ENCODE measurements at places on chromosomes 11 and 22. TPM values are rescaled to one million over a fixed set of nuclear protein-coding genes. Genes with fewer than 3 reads are reported as not detected.

- no peak for DNase-seq
- no peak overlapping the region for H3K4me3 ChIP-seq
- H3K36me3 ChIP-seq: no peaks in the 10 kb centered on the region
- no peaks in the 10 kb centered on the region for H3K27me3 ChIP-seq
Observed at GRCh38 chr11:10638316-10638925, 55.1 kb downstream of the IRAG1 start.

GRCh38 chr11:18526130-18526520, 617 bp downstream of the TSG101 start:
- H3K36me3 ChIP-seq: peaks cover 11% of the 10 kb centered on the region
- H3K27me3 ChIP-seq: no peaks in the 10 kb centered on the region
- H3K4me3 ChIP-seq: peak overlapping the region; percentile 99
- no peak for DNase-seq

DNA sequence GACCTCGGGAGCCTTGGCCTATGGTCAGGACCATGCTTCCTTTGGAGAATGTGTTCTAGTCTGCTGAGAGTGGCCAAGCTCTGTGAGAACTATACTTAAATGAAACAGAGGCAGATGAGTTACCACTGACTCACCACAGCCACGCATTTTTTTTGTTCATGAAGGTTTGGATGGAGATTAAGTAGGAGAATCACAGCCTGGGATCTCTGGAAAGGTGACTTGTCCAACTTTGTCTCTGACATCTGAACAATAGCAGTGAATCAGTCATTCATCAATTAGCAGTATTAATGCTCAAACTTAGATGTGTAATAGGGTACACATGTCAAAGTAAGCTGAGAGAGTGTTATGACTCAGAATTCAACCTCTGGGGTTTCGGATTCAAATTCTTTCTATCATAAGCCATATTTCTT, 100.7 kb upstream of the ANO3 start:
- H3K27ac ChIP-seq: no peak overlapping the region
- no peaks in the 10 kb centered on the region for H3K36me3 ChIP-seq
- no peaks in the 10 kb centered on the region for H3K4me1 ChIP-seq
- H3K4me3 ChIP-seq: no peak overlapping the region
- no peak for DNase-seq
- no peaks in the 10 kb centered on the region for H3K27me3 ChIP-seq

Gene BAIAP2L2
- total RNA-seq: 0.20 TPM

Gene CUL5
- 35.4 TPM for total RNA-seq

- DNase-seq: no peak
- no peak overlapping the region for H3K4me3 ChIP-seq
- H3K27ac ChIP-seq: no peak overlapping the region
- H3K4me1 ChIP-seq: peaks cover 10% of the 10 kb centered on the region
- no peaks in the 10 kb centered on the region for H3K36me3 ChIP-seq
Observed at GRCh38 chr22:29065468-29066190, 4.0 kb upstream of the C22orf31 start.

DNA sequence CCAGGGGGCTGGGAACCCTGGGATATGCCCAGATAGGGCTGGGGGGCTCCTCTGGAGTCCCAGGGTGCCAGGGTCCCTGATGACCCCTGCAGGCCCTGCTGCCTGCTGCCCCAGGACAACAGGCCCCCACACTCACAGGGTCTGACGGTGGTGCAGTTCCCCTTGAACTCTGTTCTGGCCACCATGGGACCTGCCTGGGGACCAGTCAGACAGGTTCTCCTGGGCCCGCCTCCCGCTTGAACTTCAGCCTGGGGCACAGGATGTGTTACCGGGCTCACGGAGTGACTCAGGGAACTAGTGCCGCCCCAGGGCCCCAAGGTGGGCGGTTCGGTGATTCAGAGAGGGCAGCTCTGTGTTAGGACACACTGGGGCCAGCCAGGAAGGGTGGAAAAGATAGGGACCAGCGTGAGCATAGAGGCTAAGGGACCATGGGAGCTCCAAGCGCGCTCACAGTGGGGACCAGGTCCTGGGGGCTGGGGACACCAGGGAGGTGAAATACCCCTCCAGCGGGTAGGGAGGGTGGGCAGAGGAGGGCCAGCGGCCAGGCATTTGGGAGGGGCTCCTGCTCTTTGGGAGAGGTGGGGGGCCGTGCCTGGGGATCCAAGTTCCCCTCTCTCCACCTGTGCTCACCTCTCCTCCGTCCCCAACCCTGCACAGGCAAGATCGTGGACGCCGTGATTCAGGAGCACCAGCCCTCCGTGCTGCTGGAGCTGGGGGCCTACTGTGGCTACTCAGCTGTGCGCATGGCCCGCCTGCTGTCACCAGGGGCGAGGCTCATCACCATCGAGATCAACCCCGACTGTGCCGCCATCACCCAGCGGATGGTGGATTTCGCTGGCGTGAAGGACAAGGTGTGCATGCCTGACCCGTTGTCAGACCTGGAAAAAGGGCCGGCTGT, 21.5 kb upstream of the TXNRD2 start:
- no peaks in the 10 kb centered on the region for H3K4me1 ChIP-seq
- no peak for DNase-seq
- H3K27me3 ChIP-seq: no peaks in the 10 kb centered on the region
- no peak overlapping the region for H3K4me3 ChIP-seq
- H3K36me3 ChIP-seq: no peaks in the 10 kb centered on the region

Gene RNH1
- total RNA-seq: 94.7 TPM

- H3K36me3 ChIP-seq: no peaks in the 10 kb centered on the region
- DNase-seq: no peak
- H3K4me3 ChIP-seq: no peak overlapping the region
- no peaks in the 10 kb centered on the region for H3K4me1 ChIP-seq
- no peaks in the 10 kb centered on the region for H3K27me3 ChIP-seq
Observed at GRCh38 chr11:36116161-36116560, 172.3 kb downstream of the LDLRAD3 start.

- H3K4me1 ChIP-seq: no peaks in the 10 kb centered on the region
- H3K36me3 ChIP-seq: peaks cover 4% of the 10 kb centered on the region
- no peak for DNase-seq
Observed at GRCh38 chr11:126890561-126890960, 110.0 kb downstream of the KIRREL3 start.

Gene DNAJB13
- 0.18 TPM for total RNA-seq

DNA sequence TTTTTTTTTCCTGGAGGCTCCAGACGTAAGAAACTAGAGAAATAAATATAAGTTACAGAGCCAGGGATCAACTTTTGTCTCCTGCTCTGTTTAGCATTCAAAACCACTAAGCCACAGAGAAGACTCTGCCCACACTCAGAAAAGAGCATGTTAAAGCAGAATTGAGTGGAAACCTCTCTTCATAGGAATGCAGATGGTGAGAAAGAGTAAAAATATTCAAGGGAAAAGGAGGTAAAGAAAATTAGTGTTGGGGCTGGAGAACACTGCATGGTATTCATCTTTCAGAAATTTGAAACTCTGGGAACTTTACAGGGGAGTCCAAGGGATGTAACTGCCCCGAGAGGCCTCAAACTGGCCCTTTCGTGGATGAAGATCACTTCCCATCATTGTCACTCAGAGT, 65.1 kb downstream of the CLMP start:
- no peak overlapping the region for H3K4me3 ChIP-seq
- no peak for DNase-seq
- no peak overlapping the region for H3K27ac ChIP-seq
- H3K36me3 ChIP-seq: no peaks in the 10 kb centered on the region
- peaks cover 5% of the 10 kb centered on the region for H3K4me1 ChIP-seq

DNA sequence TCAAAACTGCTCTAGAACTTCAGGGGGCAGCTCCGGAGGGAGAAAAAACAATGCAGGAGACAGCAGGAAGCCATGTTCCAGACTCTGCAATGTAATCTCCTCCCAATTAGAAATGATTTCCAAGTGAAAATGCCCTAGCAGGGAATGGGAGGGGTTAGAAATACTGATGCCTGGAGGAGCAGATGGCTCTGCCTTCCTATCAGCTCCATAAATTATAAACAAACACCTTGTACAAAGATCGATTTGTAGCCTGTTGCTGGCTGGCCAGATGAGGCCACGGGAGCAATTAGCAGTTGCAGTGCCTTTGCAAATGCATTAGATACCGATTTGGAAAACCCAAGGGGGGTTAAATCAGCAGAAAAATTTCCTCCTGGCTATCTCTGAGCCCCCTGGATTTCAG, 46.6 kb upstream of the CHRM4 start:
- no peaks in the 10 kb centered on the region for H3K27me3 ChIP-seq
- peaks cover 13% of the 10 kb centered on the region for H3K36me3 ChIP-seq
- no peak overlapping the region for H3K4me3 ChIP-seq
- no peak overlapping the region for H3K27ac ChIP-seq
- no peaks in the 10 kb centered on the region for H3K4me1 ChIP-seq

GRCh38 chr11:132125988-132126871, 755.8 kb downstream of the NTM start:
- no peak overlapping the region for H3K4me3 ChIP-seq
- peaks cover 4% of the 10 kb centered on the region for H3K27me3 ChIP-seq
- H3K4me1 ChIP-seq: no peaks in the 10 kb centered on the region
- DNase-seq: no peak
- H3K36me3 ChIP-seq: no peaks in the 10 kb centered on the region

DNA sequence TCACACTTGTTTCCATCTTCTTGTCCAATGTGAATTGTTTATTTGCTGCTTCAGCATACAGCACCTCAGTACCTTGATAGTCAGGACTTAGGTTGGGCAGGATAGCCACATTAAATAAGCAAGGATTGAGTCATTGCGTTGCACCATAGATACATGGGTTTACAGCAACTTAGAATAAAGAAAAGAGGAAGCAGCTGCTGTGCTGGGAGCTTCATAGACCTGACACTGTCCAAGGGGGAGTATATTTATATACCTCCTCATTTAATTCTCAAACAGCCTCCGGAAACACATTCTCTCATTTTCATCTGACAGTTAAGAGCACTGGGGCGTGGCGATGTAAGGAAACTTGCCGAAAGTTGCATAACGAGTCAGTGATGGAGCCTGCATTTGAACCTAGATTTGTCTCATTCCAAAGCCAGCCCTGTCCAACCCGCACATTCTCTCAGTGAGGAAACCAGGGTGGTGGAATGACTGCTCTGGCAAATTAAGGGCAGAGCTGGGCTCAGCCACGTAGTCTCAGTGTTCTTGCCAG, 42.2 kb downstream of the UBASH3B start:
- no peak for DNase-seq
- H3K4me3 ChIP-seq: peak overlapping the region; percentile 61
- H3K27ac ChIP-seq: peak overlapping the region; percentile 86
- H3K36me3 ChIP-seq: peaks cover 20% of the 10 kb centered on the region
- H3K27me3 ChIP-seq: no peaks in the 10 kb centered on the region

DNA sequence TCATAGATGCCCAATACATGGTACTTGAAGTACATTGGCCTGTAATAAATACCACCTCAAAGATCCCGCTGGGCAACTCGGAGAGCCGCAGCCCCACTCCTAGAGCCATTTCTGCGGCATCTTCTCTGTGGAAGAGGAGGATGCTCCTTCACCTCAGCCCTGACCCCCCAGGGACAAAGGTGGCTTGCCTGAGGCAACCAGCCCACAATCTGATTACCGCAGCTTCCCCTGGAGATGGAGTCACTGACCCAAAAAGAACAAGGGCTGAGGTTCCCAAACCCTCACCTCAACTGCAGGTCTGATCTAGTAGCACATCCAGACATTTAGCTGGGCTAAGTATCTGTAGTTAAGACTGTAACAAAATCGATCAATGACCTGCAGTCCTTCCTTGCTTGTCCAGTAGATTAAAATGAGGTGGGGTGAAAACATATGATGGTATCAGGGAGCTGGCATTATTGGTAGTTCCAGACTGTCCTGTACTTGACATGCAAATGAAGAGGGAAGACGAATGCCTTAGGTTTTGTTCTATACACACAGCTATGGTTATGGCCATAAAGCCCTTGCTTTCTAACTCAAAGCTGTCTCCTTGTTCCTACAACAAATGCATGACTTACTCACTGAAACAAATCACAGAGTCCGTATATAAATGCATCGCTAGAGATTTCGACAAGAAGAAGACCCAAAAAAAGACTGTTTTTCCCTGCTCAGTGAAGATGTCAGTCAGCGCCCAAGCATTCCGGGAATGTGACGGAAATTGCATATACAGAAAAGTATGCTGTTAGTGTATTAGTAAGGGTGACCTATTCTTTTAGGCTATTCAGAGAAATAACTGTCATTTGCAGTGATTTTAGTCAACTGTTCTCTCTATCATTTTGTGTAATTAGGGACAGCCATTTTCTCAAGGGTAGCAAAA, 33.7 kb downstream of the C11orf71 start:
- no peak for DNase-seq
- no peak overlapping the region for H3K27ac ChIP-seq
- H3K4me3 ChIP-seq: no peak overlapping the region

Gene OR10D3
- not detected for total RNA-seq

Gene ADORA2A
- total RNA-seq: 45.1 TPM

Gene OR8A1
- not detected for total RNA-seq

Gene SPI1
- 0.36 TPM for total RNA-seq

Gene KRTAP5-7
- not detected for total RNA-seq

GRCh38 chr22:31347251-31348008, 1.3 kb upstream of the PATZ1 start:
- H3K4me1 ChIP-seq: peaks cover 19% of the 10 kb centered on the region
- H3K27me3 ChIP-seq: no peaks in the 10 kb centered on the region
- H3K36me3 ChIP-seq: peaks cover 36% of the 10 kb centered on the region
- DNase-seq: peak; percentile 80

Gene OR4A16
- total RNA-seq: not detected

- H3K4me1 ChIP-seq: peaks cover 83% of the 10 kb centered on the region
- H3K36me3 ChIP-seq: peaks cover 39% of the 10 kb centered on the region
- peak overlapping the region; percentile 60 for H3K27ac ChIP-seq
- H3K4me3 ChIP-seq: peak overlapping the region; percentile 18
- DNase-seq: no peak
Observed at GRCh38 chr11:118443590-118444218, 7.4 kb downstream of the KMT2A start.

DNA sequence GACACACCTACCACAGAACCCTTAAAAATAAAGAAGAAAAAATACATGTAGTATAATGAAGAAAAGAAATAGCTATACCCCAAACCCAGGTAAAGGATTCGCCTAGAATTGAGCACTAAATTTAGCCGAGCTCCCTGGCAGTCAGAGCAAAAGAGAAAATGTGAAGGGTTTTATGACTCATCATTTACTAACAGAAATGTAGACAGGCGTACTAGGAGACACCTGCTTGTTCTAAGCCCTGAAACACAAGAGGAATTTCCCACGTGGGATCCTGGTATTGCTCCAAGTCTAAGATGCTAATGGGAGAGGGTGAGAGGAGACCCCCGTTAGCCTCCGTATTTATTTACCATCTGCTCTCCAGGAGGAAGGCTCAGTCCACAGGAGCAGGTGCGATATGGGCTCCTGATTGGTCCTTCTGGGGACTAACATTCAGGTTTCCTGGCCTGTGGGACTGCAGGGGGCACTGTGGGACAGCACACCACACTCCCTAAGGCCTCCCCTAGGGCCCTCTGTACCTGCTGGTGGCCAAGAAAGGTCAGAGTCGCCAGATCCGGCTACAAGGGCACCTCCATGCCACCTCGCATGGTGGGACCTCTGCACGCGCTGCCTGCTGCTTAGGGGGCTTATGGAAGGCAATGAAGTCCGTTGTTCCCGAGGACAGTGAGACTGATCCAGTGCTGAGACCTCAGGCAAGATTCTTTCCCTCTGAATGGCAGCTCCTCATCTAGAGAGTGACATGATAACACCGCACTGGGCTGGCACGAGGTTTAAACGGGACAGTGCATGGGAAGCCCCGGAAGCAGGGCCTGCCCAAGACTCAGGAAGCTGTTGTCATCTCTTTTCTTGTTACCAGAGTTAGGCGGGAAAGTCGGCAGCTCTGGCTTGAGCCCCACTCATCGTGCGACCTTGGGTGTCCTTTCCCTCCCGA, 25.8 kb downstream of the KCNC1 start:
- no peaks in the 10 kb centered on the region for H3K27me3 ChIP-seq
- peak; percentile 31 for DNase-seq
- H3K4me1 ChIP-seq: no peaks in the 10 kb centered on the region
- H3K4me3 ChIP-seq: no peak overlapping the region
- no peak overlapping the region for H3K27ac ChIP-seq

All from activated naive CD8-positive, alpha-beta T cell treated with anti-CD3 and anti-CD28 coated beads for 36 hours (primary cell).